Dorsolateral prefrontal cortex (tissue), 122 donors: ENCODE measurements at places on chromosomes 5 and 9. TPM values are rescaled to one million over a fixed set of nuclear protein-coding genes. Genes with fewer than 3 reads are reported as not detected.

The SH2D3C gene
- 15.1 TPM for total RNA-seq

The JAKMIP2 gene
- 41.0 TPM for total RNA-seq

The ATP10B gene
- 35.2 TPM for total RNA-seq

The GZMA gene
- total RNA-seq = not detected

The TAF11L10 gene
- not detected for total RNA-seq

The OBP2B gene
- total RNA-seq = not detected

The ITK gene
- not detected for total RNA-seq

The PRUNE2 gene
- 257 TPM for total RNA-seq

The IL7R gene
- 1.2 TPM for total RNA-seq

The BTNL8 gene
- total RNA-seq = not detected

The SLC23A1 gene
- total RNA-seq = not detected

The HBEGF gene
- 14.2 TPM for total RNA-seq

The CENPP gene
- 4.1 TPM for total RNA-seq

The DMRTA1 gene
- total RNA-seq = 0.52 TPM

The C9 gene
- not detected for total RNA-seq

DNA sequence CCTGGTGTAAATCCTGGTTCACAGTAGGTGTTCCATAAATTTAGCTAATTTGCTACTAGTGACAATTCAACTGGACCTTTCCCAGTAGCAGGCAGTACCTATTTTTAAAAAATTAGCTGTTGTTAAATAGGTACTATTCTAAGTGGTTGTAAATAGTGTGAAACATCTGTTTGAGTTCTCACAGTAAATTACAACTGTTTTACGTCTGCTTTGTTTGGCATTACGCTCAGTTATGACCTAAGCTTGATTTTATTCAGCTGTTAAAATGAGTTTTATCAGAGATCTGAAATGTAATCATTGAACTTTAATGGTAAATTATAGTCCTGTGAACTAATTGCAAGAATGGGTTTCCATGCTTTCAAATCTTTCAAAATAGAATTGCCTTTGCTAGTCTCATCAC lies 93.9 kb downstream of the GPBP1 start:
- no peak for DNase-seq

GRCh38 chr5:151147033-151147432 lies 10.5 kb downstream of the ANXA6 start:
- no peak for DNase-seq

DNA sequence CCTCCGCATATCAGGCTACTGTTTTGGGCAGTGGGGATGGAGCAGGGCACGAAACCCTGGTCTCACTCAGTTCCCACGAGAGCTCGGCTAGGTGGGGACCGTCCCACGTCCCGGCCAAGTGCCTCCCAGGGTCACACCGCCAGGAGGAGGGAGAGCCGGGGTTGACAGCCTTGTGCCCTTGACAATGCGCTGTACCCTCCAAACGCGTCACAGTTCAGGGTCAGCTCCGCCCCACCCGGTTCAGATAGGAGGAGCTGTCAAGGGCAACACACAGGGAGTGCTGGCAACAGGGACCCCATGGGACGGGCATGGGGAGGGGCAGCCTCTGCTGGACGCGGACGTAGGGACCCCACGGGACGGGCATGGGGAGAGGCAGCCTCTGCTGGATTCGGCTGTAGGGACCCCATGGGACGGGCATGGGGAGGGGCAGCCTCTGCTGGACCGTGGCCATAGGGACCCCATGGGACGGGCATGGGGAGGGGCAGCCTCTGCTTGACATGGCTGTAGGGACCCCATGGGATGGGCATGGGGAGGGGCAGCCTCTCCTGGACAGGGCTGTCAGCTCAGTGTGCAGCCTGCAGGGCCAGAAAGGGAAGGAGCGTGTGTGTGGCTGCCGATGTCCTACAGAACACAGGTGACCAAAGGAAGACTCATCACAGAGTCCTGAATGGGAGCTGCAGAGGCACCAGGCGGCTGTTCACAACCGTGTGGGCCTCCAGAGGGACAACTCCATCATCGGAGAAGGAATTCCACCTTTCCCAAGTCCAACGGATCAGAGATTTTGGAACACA lies 29.4 kb downstream of the PNPLA7 start:
- DNase-seq = no peak

- DNase-seq = no peak
Observed at GRCh38 chr5:91652678-91653077, 269.6 kb upstream of the ARRDC3 start.

GRCh38 chr5:179610109-179610902 lies 13.2 kb downstream of the HNRNPH1 start:
- no peak for DNase-seq

DNA sequence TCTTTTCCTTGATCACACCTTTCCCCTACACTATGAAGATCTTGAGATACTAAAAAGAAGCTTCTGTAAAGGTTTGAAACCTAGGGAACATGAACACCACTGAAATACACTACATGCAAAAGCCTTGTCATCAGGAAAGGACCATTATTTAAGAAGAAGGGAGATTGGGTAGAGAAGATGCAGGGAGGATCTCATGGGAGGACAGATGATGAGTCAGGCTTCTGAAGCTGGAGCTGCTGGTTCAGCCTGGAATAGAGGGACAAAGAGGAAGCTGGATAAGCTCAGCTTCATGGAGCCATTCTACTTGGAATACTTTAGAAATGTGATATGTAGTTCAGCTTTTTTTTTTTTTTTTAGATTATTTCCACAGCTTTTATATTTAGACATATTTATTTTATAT lies 169.8 kb downstream of the MAN2A1 start:
- no peak for DNase-seq

GRCh38 chr5:156366521-156366920 lies 39.6 kb downstream of the SGCD start:
- no peak for DNase-seq

GRCh38 chr5:143023411-143024096 lies 253.4 kb downstream of the ARHGAP26 start:
- DNase-seq = peak; percentile 63

GRCh38 chr9:124218987-124219461 lies 38.7 kb upstream of the NEK6 start:
- DNase-seq = no peak

GRCh38 chr5:117888688-117889087 lies 1099.7 kb downstream of the DTWD2 start:
- no peak for DNase-seq

DNA sequence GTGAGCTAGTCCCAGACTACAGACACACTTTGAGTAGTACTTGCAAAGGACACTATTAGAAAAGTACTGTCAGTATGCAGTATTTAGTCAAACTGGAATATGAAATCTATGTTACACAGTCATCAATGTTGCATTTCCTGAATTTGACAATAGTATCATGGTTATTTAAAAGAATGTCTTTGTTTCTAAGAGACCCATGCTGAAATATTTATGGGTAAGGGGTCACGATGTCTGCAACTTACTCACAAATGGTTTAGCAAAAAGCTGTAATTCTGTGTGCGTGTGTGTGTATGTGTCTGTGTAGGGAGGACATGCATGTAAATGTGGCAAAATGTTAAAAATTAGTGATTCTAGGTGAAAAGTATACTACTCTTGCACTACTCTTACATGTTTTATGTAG lies 105.6 kb downstream of the GOLPH3 start:
- DNase-seq = no peak

DNA sequence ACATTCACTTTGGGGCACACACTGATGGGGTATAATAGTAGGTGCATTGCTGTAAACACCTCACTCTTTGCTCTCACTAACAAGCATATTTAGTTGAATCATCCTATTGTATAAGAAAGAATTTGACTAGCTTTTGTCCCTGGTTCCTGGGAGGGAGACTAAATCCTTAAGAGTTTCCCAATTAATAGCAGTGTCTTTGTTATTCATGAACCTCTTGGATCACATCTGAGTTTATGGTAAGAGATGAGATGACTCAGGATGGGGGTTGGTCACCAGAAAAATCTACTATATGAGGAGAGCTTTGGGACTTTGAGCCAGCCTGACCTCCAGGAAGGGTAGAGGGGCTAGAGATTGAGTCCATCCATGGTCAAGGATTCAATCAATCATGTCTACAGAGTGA lies 56.8 kb downstream of the PUM3 start:
- DNase-seq = no peak

GRCh38 chr5:41270423-41271251 lies 57.3 kb upstream of the C6 start:
- no peak for DNase-seq

DNA sequence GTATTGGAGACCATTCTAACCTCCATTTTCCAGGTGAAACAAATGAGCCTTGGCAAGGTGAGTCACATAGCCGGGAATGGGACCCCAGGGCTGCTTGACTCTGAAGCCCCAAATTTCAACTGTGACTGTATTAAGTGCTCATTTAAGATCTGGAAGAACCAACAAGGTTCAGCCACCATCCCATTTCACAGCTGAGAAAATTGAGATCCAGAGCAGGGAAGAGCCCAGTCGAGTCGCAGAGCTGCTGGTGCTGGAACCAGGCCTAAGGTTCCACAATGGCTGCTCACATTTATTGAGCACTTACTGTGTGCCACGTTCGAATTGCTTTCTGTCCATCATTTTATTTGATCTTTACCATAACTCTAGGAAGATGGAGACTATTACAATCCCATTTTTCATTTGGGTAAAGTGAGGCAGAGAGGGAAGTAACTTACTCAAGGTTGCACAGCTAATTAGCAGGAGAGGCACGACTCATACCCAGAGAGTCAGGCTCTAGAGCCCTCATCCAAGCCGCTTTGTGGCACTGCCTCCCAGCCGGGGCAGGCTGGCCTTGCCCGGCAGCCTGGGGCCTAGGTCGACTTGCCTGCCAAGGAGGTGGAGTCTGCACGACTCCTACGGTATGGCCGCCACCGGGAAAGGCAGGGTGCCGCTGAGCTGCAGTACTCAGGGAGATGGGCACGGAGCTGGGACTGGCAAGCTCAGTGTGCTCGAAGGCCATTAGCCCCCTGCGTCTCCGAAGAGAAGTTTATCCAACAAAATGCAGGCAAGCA lies 4.3 kb upstream of the NTNG2 start:
- DNase-seq = no peak

DNA sequence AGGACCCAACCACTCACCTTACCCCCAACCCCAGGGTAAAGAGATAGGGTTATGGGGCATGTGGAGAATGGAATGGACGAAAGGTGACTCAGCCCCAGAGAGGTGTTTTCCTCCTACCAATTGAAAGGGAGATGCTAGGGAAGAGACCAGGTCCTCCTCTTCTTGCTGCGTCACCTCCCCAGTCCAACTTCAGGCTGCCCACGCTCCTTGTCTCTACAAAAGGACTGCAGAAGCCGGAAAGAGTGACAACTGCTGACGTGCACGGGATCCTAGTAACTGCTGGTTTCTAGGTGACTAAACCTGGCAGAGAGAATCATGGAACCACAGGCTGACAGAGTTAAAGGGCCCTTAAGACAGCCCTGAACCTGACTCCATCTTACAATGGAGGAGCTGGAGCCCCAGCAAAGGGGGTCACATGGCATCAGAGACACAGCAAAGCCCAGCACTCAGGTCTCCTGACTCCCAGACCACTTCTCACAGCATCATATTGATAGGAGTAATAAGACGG lies 2.2 kb downstream of the GPX3 start:
- DNase-seq = no peak

DNA sequence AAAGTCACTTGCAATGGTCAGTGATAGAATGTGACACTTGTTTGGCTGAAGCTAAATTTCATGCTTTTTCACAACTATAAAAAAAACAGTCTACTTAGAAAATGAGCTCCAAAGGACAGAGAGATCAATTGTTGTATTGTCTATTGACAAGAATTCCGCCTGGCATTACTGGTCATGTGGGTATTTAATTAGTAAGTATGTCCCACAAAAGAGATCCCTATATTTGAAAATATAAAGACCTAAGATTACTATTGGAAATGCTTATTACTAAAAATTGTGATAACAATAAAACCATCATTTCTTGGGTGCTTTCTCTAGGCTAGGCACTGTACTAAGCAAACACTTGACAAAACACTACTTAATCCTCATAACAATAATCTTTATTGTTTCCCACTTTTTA lies 745.2 kb upstream of the C9orf72 start:
- DNase-seq = no peak

DNA sequence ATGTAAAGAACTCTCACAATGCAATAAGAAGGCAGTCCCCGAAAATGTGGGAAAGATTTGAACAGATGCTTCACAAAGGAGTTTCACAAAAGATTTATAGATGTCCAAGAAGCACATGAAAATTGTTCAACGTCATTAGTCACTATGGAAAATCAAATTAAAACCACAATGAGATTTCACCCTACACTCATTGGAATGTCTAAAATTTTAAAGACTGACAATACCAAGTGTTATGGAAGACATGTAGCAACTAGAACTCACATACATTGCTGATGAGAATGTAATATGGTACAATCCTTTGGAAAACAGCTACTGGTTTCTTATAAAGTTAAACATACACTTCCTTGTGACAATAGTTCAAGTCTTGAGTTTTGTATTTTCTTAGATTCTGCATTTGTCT lies 11.0 kb upstream of the RECK start:
- DNase-seq = no peak

DNA sequence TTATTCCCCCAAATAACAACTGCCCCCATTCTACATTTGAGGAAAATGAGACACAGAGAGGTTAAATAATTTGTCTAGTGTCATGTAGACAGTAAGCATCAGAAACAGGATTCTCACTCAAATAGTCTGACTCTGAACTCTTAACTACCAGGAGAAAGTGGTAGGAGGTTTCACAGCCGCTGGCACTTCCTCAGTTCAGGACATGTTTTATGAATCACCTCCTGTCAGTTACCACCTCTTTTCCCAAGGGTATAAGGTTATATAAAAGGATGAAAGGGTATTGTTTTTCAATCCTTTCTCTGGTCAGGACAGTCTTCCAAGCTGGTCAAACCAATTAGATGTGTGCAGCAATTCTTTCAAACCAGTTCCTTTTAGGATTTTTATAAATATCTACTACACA lies 52.1 kb downstream of the TSSK1B start:
- DNase-seq = no peak

GRCh38 chr5:6466975-6467567 lies 18.4 kb downstream of the UBE2QL1 start:
- DNase-seq = no peak

- no peak for DNase-seq
Observed at GRCh38 chr9:21015995-21016394, 15.4 kb downstream of the HACD4 start.

DNA sequence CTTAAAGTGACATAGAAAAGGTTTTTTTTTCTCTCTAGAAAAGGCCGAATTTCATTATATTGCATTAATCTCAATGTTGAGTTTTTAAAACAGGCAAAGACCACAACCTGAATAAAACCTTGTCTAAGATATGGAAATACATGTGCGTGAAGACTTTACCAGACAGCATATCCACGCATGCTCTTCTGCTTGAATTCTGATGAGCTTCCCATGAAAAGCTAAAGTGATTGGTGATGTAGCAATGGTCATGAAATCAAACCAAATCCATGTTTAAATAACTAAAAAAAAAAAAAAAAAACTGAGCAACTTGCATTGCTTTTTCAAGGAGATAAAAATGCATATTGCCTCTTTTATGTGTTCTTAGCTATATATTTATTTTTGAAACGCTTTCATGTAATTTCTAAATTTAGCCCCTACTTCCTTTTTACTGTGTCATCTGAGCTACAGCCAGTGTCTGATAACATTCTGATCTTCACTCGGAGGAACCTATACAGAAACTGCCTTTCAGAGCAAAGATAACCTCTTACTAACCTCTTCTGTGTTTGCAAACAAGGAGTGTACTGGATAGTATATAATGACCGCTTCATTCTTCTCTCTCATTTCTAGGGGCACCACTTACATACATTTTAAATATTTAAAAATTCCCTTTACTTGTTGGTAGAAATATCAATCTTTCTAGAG lies 179.1 kb upstream of the GNA14 start:
- no peak for DNase-seq

GRCh38 chr5:142079306-142079721 lies 29.3 kb upstream of the NDFIP1 start:
- no peak for DNase-seq

GRCh38 chr5:133756756-133757155 lies 144.4 kb upstream of the FSTL4 start:
- DNase-seq = no peak
